ENCODE measurements at places on chromosomes 1 and 21.

GRCh38 chr1:204871405-204872037 is 859 bp downstream of the NFASC start:
- DNase-seq, result no peak

DNA sequence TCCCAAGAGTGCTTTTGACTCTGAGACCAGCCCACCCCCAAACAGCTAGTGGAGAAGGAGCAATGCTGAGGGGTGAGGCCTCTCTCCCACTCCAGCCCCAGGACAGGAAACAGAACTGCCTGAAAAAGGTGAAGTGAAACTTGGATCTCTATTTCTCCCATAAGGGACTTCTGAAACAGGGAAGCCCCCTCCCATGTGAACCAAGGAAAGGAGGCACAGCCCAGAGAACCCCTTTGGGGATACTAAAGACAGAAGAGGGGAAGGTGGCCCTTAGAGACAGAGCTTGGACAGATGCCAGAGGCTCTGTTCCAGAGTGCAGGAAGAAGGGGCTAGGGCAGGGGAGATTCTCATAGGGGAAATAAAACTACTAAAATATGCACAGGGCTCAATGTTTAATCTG is 2.9 kb downstream of the TNFAIP8L2 start:
- no peak for DNase-seq

GRCh38 chr1:92211166-92211565 is 6.5 kb upstream of the C1orf146 start:
- DNase-seq, result no peak

DNA sequence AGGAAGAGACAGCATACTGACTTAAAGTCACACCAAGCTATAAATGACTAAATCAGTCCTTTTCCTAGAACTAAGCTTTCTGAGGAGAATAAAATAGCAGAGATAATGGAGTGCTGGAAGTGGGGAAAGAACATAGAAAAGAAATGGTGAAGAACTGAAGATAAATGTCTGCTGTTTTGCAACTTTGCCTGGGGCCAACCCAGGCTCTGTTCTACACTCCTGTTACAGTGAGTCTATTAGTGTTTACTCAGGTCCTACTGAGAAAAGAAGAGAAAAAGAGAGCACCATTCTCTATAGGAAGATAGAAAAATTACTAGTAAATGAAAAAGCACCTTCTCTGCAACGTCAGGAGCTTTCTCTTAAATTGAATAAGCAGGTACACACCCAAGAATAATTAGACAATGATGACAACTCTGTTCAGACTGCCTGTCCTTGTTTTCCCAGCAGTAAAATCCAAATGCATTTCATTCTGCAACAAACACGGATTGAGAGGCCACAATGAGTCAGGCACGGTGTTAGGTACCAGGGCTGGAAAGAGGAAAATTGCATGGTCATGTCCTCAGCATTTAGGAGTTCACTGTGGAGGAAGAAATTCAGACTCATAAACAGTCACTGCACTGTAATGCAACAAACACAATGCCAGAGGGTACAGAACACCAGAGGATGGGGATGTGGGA is 139.4 kb upstream of the CAMK1G start:
- no peak for DNase-seq

DNA sequence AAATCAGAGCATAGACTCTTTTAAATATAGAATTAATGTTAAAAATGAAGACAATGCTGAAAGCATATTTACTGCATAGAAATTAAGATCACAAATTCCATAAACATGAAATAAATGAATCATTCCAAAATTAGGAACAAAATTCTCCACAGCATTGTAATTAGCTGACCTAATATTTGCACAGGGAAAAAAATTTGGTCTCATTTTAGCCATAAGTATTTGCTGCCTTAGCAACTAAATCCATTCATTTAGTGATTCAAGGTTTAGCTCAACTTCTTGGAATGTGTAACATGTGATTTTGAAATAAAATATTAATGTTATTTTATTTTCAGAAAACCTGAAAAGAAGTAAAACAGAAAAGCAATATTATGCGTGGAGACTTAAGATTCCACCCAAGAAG is 25.5 kb downstream of the ADAMTS5 start:
- no peak for DNase-seq

DNA sequence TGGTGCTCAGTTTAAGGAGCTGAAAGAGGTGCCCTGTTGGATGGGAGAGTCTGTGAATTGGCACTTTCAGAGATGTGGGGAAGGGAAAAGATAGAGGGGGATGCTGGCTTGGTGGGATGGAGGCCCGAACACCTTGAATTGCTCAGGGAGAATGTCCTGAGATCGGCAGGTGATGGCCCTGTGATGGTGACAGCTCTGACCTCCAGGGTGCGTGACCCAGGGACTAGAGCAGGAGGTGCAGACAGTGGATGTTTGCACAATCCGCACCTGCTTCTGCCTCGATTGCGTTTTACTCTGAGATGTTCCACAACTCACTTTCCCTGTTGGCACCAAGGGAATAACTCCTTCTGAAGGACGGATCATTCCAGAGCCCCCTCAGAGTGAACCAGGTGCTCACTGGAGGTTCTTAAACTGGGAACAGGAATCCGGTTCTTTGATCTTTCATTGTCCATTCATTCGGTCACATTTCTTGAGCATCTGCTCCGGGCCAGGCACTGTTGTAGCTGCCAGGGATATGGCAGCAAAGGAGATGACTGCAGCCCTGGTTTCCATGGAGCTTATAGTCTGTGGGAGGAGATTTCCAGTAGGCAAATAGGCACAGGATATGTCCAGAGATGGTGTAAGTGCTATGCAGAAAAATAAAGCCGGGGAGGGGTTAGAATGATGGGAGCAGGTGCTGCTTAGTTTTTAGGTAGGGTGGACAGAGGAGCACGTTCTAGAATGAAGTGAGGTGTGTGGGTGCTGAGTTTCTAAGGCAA is 226.6 kb upstream of the TMEM51 start:
- DNase-seq, result no peak

DNA sequence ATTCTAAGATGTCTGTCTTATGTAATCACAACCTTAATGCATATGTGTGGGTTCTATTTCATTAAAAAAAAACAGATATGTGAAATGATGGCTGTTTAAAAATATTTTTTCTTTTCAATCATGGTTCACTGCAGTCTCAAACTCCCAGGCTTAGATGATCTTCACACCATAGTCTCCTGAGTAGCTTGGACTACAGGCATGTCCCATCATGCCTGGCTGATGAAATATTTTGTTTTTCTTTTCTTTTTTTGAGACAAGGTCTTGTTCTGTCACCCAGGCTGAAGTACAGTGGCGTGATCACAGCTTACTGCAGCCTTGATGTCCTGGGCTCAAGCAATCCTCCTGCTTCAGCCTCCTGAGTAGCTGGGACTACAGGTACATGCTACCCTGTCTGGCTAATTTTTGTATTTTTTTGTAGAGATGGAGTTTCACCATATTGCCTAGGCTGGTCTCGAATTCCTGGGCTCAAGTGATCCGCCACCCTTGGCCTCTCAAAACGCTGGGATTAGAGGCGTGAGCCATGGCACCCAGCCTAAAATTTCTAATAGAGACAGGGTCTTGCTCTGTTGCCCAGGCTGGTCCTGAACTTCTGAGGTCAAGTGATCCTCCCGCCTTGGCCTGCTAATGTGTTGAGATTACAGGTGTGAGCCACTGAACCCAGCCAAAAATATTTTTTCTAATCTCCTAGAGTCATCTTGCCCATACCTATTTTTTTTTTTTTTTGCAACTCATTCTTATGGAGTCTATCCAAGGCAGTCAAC is 67.6 kb downstream of the GIPC2 start:
- DNase-seq, result no peak

- DNase-seq, result no peak
Observed at GRCh38 chr1:32939655-32940371, 24.8 kb downstream of the RNF19B start.

- no peak for DNase-seq
Observed at GRCh38 chr1:56120021-56120420, 459.3 kb downstream of the PLPP3 start.

- DNase-seq, result no peak
Observed at GRCh38 chr1:157948312-157949073, 45.0 kb upstream of the KIRREL1 start.

GRCh38 chr1:42258218-42258617 is 76.8 kb downstream of the FOXJ3 start:
- DNase-seq, result no peak

DNA sequence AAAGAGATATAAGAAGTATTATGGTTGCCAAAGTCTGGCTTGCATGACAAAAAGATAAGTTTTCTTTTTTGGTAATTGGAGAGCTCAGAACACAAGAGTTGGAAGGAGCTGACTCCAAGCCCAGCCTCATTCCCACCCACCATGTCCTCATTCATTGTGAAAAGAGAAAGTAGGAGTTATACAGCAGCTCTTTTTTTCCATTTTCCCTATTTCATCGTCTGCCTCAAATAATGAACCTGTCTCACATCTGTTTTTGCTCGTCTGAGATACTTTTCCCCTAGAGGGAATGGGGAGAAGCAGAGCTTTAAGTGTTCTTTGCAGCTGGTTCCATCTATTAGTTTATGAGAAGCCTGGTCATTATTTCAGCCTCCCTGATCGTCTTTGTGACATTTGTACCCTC is 34.7 kb downstream of the AGT start:
- no peak for DNase-seq

DNA sequence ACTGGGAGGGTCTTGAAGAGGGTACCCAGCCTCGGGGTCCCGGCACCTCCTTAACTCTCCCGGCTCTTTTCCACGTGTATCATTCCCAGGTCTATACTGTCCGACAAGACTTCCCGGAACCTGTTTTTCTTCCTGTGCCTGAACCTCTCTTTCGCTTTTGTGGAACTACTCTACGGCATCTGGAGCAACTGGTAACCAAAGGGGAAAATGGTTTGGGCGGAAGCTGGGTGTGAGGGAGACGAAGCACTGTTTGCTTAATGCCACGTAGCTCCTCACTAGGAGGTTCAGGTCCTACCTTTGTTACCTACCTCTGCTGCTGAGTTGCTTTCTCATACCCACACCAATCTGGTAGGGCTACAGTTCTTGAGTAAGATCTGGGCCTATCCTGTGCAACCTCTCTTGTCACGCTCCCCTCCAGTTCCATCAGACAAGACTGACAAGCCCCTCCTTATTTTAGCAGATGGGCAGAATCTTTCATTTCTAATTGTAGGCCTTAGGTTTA is 642 bp downstream of the SLC30A7 start:
- DNase-seq, result peak; percentile 21

- no peak for DNase-seq
Observed at GRCh38 chr21:34289856-34290255, 74.0 kb upstream of the KCNE2 start.

DNA sequence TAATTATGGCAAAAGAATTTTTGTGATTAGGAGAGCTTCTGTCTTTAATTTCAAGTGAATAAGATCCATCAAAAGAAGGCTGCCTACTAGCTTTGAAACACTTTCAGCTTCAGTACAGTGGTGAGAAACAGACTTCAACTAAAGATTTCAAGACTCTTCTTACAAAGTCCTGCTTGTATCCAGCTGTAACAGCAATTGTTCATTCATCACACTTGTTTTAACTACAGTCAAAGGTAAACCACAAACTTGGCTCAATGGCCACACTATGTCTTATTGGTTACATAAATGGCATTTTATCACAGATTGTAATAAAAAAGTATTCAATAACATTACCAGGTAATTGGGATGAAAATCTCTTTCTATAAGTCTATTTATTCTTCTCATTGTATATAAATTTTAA is 59.2 kb downstream of the WARS2 start:
- no peak for DNase-seq

DNA sequence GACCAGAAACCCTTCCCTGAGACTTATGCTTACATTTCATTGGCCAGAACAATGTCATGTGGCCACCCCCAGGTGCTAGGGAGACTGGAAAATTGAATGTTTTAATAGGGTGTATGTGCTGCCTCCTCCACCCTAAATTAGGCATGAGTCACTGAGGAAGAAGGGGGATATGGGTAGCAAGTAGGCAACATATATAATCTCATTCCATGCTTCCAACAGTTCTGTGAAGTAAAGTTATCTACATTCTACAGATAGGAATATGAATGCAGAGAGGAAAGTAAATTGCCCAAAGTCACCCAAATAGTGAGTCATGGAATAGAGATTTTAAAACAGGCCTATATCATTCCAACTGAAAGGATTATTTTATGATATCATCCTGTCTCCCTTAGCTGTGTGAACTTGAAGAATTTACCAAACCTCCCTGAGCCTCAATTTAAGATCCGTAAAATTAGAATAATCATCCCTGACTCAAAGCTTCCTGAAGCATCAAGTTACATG is 168.6 kb upstream of the FGGY start:
- DNase-seq, result no peak

DNA sequence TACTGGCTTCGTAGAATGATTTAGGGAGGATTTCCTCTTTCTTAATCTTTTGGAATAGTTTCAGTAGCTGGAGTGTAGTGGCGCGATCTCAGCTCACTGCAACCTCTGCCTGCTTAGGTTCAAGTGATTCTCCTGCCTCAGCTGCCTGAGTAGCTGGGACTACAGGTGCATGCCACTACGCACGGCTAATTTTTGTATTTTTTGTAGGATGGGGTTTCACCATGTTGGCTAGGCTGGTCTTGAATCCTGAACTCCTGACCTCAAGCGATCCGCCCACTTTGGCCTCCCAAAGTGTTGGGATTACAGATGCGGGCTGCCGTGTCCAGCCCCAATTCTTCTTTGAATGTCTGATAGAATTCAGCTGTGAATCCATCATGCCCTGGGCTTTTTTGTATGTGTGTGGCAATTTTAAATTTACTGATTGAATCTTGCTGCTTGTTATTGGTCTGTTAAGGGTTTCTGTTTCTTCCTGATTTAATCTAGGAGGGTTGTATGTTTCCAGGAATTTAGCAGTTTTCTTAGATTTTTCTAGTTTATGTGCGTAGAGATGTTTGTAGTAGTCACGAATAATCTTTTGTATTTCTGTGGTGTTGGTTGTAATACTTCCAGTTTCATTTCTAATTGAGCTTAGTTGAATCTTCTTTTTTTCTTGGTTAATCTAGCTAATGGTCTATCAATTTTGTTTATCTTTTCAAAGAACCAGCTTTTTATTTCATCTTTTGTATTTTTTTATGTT is 15.3 kb downstream of the MAN1C1 start:
- DNase-seq, result no peak

- DNase-seq, result peak; percentile 51
Observed at GRCh38 chr1:111441573-111442192, 7.4 kb downstream of the WDR77 start.

GRCh38 chr1:102838016-102838415 is 270.3 kb downstream of the COL11A1 start:
- no peak for DNase-seq
